M059J (cell line): ENCODE measurements at places on chromosomes 2 and 18.

GRCh38 chr2:143690235-143690634 lies 561.0 kb downstream of the ARHGAP15 start:
- DNase-seq, result no peak

DNA sequence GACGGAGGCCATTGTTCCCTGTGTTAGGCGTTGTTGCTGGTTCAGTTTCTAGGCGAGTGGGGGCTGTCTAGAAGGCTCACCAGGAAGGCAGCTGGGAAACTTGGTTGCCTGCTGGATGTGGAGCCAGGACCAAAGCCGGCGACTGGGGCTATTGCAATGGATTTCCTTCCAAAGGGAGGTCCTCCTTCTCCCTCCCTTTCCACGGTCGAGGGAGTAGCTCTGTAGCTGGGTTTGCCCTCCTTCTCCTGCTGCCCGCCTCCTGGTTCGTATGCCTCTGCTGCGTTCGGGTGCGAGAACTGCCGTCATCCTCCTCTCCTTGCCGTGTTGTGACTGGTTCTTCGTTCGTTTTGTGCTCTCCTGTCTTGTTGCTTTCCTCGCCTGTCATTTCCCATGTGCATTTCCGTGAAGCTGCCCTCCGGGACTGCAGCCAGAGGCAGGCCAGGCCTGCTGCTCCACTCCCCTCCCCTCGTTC lies 203.4 kb downstream of the NEDD4L start:
- DNase-seq, result no peak

DNA sequence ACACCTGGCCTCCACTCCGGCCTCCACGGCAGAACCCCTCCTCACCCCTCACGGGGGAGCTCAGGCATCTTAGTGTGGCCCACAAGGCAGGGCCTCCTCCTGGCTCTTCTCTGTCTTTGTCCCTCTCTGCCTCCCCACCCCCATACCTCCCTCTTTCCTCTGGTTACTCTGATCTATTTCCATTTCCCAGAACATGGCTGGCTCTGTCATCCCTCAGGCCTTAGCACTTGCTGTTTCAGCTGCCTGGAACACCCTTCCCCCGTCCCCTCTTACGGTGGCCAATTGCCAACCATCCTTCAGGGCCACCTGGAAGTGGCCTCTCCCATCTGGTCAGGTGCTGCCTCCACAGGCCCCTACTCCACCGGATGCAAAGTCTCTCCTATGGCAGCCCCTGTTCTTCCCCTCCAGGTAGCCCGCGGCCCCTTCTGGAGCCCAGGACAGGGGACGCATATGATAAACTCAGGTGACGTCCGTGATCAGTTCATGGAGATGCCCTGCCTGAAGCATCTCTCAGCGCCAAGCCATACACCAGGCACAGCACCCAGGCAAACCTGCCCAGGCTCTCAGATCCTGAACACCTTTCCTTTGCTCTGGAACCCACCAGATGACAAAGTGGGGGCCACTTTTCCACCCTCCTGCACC lies 3.6 kb upstream of the ECEL1 start:
- DNase-seq, result no peak

- no peak for DNase-seq
These were observed 57.6 kb downstream of the TTC21B start for GRCh38 chr2:165895974-165896373.

GRCh38 chr2:201759567-201759966 lies 21.2 kb downstream of the ALS2 start:
- DNase-seq, result no peak

- DNase-seq, result no peak
These were observed 26.6 kb downstream of the MBD2 start for GRCh38 chr18:54197747-54198411.

DNA sequence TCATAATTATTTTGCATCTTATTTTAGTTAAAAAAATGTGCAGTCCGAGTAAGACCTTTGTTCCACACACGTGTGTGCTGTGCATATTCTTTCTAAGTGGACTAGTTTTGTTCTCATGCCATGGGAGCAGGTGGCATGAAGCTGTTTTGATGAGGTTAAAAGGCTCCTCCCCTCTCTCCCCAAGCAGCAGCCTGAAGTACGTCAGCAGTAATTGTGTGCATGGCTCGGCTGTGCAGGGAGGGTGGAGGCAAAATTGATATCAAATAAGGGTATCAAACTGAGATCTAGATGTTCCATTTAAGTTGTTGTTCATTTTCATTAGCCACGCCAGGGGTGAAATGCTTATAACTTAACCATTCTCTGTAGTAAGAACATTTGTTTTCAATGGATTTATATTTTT lies at the start of gene NYAP2:
Gene NYAP2 (plus strand): TSS at position 207 of the 400 bp plus-strand sequence. CDS start 9,171 bp downstream, outside the sequence.
- no peak for DNase-seq

DNA sequence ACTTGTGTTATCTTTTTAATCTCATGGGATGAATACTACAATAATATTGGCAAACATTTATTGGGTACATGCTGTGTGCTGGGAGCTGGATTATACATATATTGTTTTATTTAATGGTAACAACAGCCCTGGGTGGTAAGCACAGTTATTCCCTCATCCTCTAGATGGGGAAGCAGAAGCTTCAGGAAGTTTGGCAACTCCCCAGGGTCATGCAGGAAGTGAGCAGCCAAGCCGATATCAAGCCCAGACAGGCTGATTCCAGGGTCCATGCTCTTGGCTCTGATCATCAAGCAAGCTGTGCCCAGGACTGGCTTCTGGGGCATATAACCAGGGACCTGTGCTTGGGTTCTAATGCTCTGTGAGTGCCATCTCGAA lies 155.8 kb downstream of the ZNF516 start:
- no peak for DNase-seq
